IMR-90 (cell line): ENCODE measurements at places on chromosomes 5 and 9. TPM values are rescaled to one million over a fixed set of nuclear protein-coding genes. Genes with fewer than 3 reads are reported as not detected.

The STK32A gene
- under 0.01 and 0.18 TPM in 2 replicates for total RNA-seq

The GABRA1 gene
- not detected in 2 replicates for total RNA-seq

The RAB3C gene
- not detected in 2 replicates for total RNA-seq

The NAA35 gene
- 16.5 and 23.9 TPM in 2 replicates for total RNA-seq

The TPPP gene
- under 0.01 TPM in 2 replicates for total RNA-seq

The TLX3 gene
- total RNA-seq, result not detected in 2 replicates

The LEAP2 gene
- under 0.01 TPM in 2 replicates for total RNA-seq

The PCDHA6 gene
- under 0.01 TPM in 1 of 2 replicates, not detected in the other for total RNA-seq

The RABEPK gene
- total RNA-seq, result 49.7 and 59.7 TPM in 2 replicates

The NPR3 gene
- 88.2 and 89.4 TPM in 2 replicates for total RNA-seq

The SHC3 gene
- total RNA-seq, result 13.3 and 13.9 TPM in 2 replicates

The OTP gene
- total RNA-seq, result not detected in 2 replicates

The KIAA0825 gene
- total RNA-seq, result 1.8 and 3.9 TPM in 2 replicates

The POC5 gene
- 12.9 and 13.1 TPM in 2 replicates for total RNA-seq
